ENCODE measurements at places on chromosomes 5 and 9.
A peak's percentile ranks its signal among the peaks of the same experiment; 100 is the strongest.

DNA sequence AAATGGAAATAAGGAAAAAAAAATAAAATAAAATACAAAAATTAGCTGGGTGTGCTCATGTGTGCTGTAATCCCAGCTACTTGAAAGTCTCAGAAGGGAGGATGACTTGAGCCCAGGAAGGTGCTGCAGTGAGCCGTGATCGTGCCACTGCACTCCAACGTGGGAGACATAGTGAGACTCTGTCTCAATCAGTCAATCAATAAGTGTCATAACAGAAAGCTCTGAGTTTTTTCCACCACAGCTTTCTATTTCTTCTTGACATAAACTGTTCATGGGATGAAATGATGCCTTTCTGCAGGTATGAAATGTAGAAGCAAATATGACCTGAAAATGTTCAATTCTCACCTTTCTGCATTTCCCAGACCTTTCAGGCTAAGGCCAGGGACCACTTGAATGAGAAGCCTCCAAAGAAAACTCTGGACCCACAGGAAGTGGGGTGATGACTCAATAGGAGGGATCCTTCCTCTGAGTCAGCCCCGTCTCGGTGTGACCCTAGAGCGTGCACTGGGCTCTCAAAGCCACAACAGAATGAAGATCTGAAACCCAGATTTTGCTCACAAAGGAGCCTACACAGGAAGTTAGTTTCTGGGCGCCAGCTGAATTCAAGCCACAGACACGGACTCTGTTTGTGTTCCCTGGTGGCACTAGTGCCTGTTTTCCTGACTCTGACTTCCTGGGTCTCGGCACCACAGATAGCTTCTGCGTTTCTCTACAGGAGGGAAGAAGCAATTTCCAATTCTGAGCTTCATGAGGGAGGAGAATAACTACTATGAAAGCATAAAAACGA is 62.0 kb downstream of the ANKH start:
- H3K27me3 ChIP-seq, result no peaks in the 10 kb centered on the region
- peaks cover 16% of the 10 kb centered on the region for H3K4me1 ChIP-seq
- DNase-seq, result peak; percentile 52
- peaks cover 4% of the 10 kb centered on the region for H3K36me3 ChIP-seq

DNA sequence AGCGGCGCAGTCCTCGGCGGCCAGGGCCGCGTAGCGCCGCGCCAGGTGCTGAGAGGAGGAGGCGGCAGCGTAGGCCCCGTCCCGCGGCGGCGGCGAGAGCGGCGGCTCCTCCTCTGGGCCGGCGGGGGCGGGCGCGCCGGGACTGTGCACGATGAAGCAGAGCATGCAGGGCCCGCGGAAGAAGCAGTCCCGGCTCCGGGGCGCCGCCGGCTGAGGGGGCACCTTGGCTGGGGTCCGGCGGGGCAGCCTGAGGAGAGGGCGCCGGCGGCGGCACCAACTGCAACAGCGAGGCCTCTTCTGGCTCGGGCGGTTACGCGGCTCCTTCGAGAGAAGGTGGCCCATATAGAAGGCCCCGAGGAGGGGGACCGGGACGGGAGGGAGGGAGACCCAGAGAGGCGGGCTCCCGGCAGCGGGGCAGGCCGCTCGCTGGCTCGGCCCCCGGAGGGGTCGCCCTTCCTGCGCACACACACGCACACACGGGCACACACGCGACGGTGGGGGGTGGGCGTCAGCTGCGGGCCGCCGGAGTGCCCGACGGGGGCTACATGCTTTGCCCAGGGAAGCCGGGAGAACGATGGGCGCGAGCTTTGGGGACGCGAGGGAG is 446 bp downstream of the FBXL17 start:
- H3K4me3 ChIP-seq, result peak overlapping the region; percentile 97
- H3K27me3 ChIP-seq, result no peaks in the 10 kb centered on the region
- H3K4me1 ChIP-seq, result peaks cover 8% of the 10 kb centered on the region
- no peaks in the 10 kb centered on the region for H3K36me3 ChIP-seq
- peak; percentile 68 for DNase-seq
- H3K27ac ChIP-seq, result peak overlapping the region; percentile 89

DNA sequence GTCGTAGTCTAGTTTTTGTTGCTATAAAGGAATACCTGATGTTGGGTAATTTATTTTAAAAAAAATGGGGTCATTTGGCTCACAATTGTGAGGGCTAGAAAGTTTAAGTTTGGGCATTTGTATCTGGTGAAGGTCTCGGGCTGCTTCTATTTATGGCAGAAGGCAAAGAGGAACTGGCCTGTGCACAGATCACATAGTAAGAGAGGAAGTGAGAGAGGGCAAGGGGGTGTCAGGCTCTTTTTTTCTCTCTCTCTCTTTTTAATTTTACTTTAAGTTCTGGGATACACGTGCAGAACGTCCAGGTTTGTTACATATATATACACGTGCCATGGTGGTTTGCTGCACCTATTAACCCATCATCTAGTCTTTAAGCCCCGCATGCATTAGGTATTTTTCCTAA is 453.3 kb downstream of the DIRAS2 start:
- H3K4me1 ChIP-seq, result no peaks in the 10 kb centered on the region
- no peak overlapping the region for H3K27ac ChIP-seq
- no peaks in the 10 kb centered on the region for H3K27me3 ChIP-seq
- H3K4me3 ChIP-seq, result no peak overlapping the region
- no peaks in the 10 kb centered on the region for H3K36me3 ChIP-seq

DNA sequence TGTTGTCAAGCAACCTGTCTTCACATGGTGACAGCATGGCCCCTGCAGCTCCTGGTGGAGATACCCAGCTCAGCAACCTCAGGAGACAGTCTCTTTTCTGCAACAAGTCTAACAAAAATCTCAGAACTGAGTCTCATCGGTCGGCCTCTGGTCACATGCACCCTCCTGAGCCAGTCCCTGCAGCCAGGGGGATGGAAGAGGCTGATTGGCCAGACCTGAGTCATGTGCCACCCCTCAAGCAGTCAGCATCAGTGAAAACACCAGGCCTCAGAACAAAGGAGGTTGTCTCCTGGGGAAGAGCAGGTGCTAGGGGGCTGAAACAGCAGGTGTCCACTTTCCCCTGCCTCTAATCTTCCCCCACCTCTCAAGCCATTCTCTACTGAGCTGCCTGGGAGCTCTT is 54.4 kb downstream of the SMIM23 start:
- H3K36me3 ChIP-seq, result no peaks in the 10 kb centered on the region
- H3K4me3 ChIP-seq, result no peak overlapping the region
- no peaks in the 10 kb centered on the region for H3K27me3 ChIP-seq
- H3K4me1 ChIP-seq, result no peaks in the 10 kb centered on the region
- no peak for DNase-seq

DNA sequence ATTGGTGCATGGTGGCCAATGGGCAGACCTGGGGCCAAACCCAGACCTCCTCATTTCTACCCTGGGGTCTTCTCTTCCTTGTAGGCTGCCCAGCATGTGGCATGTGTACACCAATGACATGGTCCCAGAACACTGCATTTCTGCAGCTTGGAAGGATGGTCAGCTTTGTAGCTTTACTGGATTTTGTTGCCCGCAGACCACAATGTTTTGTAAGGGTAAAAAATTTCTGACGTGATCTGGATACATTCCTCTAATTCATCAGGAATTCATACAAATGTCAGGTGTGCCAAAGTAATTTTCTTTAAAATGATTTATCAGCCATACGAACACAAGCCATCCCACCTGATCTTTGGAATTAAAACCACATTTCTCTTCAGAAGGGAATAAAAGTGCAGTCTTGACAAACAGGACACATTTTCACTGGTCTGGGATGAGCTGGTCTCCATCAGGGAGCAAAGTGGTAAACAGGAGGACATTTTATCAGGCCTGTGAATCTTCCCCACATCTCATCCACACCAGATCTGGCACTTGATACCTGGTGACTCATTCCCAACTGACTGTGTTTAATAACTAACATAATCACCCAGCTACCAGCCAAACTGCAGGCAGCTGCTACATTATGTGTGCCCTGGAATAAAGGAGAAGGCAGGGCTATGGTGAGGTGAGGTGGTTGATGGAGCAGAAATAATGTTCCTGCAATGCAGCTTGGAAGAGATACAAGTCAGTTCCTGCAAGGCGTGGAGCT is 103.9 kb downstream of the SPOCK1 start:
- no peak overlapping the region for H3K27ac ChIP-seq
- H3K4me1 ChIP-seq, result no peaks in the 10 kb centered on the region
- H3K4me3 ChIP-seq, result no peak overlapping the region
- no peaks in the 10 kb centered on the region for H3K27me3 ChIP-seq
- no peaks in the 10 kb centered on the region for H3K36me3 ChIP-seq

GRCh38 chr5:175328176-175328575 is 115.8 kb downstream of the DRD1 start:
- DNase-seq, result no peak
- no peak overlapping the region for H3K27ac ChIP-seq
- H3K4me1 ChIP-seq, result no peaks in the 10 kb centered on the region
- H3K36me3 ChIP-seq, result no peaks in the 10 kb centered on the region

GRCh38 chr9:128818839-128819715 is 777 bp downstream of the ENDOG start:
- H3K4me1 ChIP-seq, result peaks cover 4% of the 10 kb centered on the region
- peak overlapping the region; percentile 62 for H3K4me3 ChIP-seq

- no peaks in the 10 kb centered on the region for H3K36me3 ChIP-seq
- peaks cover under 1% of the 10 kb centered on the region for H3K27me3 ChIP-seq
- no peaks in the 10 kb centered on the region for H3K4me1 ChIP-seq
- DNase-seq, result no peak
These were observed 7.8 kb downstream of the ROR2 start for GRCh38 chr9:91942201-91942600.

DNA sequence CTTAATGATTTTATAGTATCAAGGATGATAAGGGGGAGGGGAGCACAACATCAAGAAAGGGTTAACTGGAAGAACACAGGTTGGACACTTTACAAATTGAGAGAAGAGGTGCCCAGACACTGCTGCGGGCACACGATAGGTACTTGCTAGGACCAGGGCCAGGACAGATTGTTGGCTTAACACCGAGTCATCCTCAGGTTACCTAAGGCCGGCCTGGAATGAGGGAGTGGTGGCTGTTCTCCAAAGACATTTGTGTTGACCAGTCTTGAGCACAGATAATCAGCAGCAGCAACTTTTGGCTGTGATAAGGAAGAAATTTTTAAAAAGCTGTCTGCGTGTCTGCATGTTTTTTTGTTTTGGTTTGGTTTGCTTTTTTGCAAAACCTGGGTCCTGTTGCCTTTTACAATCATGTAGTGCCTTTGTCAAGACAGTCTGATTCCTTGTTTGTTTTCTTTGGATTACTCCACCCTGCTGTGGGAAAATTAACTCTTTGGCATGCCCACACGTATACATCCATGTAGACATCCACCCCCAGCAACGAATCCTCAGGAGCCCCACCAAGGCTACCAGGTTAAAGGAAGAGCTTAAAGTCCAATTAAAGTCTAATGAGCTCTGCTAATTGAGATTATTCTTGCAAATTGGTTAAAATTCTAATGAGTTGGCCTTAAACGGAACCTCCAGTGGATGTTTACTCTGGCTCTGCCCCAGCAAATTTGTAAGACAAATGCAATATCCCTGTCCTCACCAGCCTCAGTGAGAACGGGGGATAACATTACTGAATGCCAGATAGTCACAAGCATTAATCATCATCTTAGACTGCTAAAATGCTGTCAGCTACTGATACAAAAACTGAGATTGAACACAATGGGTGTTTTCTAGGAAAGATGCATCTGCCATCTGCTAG is 382.3 kb downstream of the ACTL7B start:
- no peaks in the 10 kb centered on the region for H3K4me1 ChIP-seq
- no peak for DNase-seq
- H3K36me3 ChIP-seq, result no peaks in the 10 kb centered on the region
- no peak overlapping the region for H3K27ac ChIP-seq
- H3K4me3 ChIP-seq, result no peak overlapping the region
- H3K27me3 ChIP-seq, result no peaks in the 10 kb centered on the region

- H3K4me3 ChIP-seq, result no peak overlapping the region
- H3K27ac ChIP-seq, result no peak overlapping the region
- H3K4me1 ChIP-seq, result no peaks in the 10 kb centered on the region
- no peaks in the 10 kb centered on the region for H3K27me3 ChIP-seq
These were observed 91.0 kb downstream of the GAS1 start for GRCh38 chr9:86856259-86856658.

- H3K27me3 ChIP-seq, result no peaks in the 10 kb centered on the region
- H3K4me3 ChIP-seq, result no peak overlapping the region
- H3K4me1 ChIP-seq, result no peaks in the 10 kb centered on the region
- no peaks in the 10 kb centered on the region for H3K36me3 ChIP-seq
These were observed 49.5 kb upstream of the EGFLAM start for GRCh38 chr5:38208782-38209378.

- no peak overlapping the region for H3K4me3 ChIP-seq
- no peak for DNase-seq
- no peaks in the 10 kb centered on the region for H3K27me3 ChIP-seq
- H3K36me3 ChIP-seq, result no peaks in the 10 kb centered on the region
These were observed 116.5 kb upstream of the DAPK1 start for GRCh38 chr9:87381050-87381711.

- H3K27me3 ChIP-seq, result no peaks in the 10 kb centered on the region
- H3K4me3 ChIP-seq, result no peak overlapping the region
- H3K4me1 ChIP-seq, result no peaks in the 10 kb centered on the region
- DNase-seq, result no peak
- no peak overlapping the region for H3K27ac ChIP-seq
These were observed 15.1 kb downstream of the ADRB2 start for GRCh38 chr5:148841519-148841918.

- H3K36me3 ChIP-seq, result no peaks in the 10 kb centered on the region
- H3K4me3 ChIP-seq, result no peak overlapping the region
- no peak for DNase-seq
- no peaks in the 10 kb centered on the region for H3K27me3 ChIP-seq
- H3K4me1 ChIP-seq, result no peaks in the 10 kb centered on the region
These were observed 26.9 kb upstream of the CNOT6 start for GRCh38 chr5:180467028-180467975.

DNA sequence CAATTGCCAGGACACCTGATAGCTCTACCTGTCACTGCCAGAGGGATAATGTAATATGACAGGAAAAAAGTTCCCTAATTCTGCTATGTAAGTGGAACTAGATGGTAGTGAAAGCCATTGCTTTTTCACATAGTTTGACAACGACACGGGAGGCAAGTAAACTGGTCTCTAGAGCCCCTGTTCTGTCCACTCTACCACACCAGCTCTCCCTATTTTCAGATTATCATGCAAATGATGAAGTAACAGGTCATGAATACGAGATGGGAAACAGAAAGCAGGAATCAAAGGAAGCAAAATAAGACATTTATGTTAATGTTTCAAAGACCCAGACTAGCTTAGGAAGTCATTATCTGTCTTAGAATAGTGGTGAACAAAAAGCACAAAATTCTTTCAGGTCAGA is 56.2 kb downstream of the TAF11L14 start:
- no peak overlapping the region for H3K4me3 ChIP-seq
- no peaks in the 10 kb centered on the region for H3K36me3 ChIP-seq
- H3K27ac ChIP-seq, result no peak overlapping the region
- no peak for DNase-seq

Measured in effector memory CD4-positive, alpha-beta T cell (primary cell).